T-helper 17 cell (primary cell): ENCODE measurements at places on chromosomes 16 and 17.
A peak's percentile ranks its signal among the peaks of the same experiment; 100 is the strongest.

GRCh38 chr17:78852709-78853121 is 12.1 kb upstream of the USP36 start:
- DNase-seq: no peak

- DNase-seq: no peak
These were observed 166.1 kb downstream of the PRKCA start for GRCh38 chr17:66468241-66469087.

DNA sequence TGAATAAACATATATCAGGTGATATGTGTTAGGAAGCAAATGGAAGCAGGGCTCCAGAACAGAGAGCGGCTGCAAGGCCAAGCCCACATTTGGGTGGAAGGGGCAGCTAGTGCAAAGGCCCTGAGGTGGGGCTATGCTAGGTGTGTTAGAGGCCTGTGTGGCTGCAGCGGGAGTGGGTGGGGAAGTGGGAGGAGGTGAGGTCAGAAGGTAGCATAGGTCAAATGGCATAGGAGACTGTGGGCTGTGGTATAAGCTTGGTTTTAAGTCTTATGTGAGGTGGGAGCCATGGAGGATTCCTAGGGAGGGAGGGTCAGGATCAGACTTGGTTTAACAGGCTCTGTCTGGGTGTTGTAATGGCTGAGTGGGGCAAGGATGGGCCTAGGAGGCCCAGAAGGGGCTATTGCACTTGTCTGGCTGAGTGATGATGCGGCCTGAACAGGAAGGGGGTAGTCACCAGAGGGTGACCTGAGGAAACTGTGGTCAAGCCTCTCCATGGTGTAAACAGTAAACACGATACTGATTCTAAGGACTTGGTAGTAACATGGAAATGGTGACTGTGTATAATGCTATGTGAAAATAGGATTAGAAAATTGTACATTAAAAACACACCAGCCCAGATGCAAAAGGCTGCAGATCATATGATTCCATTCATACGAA is 31.1 kb downstream of the RAI1 start:
- no peak for DNase-seq

- DNase-seq: no peak
These were observed 3.2 kb downstream of the NAGS start for GRCh38 chr17:44007346-44008204.

DNA sequence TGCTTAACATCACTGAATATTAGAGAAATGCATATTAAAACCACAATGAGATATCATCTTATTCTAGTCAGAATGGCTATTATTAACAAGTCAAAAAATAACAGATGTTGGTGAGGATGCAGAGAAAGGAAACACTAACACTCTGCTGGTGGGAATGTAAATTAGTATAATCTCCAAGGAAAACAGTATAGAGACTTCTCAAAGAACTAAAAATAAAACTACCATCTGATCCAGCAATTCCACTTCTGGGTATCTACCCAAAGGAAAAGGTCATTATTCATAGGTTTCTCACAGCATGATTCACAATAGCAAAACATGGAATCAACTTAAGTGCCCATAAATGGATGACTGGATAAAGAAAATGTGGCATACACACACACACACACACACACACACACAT is 166.4 kb downstream of the CEP112 start:
- DNase-seq: no peak

DNA sequence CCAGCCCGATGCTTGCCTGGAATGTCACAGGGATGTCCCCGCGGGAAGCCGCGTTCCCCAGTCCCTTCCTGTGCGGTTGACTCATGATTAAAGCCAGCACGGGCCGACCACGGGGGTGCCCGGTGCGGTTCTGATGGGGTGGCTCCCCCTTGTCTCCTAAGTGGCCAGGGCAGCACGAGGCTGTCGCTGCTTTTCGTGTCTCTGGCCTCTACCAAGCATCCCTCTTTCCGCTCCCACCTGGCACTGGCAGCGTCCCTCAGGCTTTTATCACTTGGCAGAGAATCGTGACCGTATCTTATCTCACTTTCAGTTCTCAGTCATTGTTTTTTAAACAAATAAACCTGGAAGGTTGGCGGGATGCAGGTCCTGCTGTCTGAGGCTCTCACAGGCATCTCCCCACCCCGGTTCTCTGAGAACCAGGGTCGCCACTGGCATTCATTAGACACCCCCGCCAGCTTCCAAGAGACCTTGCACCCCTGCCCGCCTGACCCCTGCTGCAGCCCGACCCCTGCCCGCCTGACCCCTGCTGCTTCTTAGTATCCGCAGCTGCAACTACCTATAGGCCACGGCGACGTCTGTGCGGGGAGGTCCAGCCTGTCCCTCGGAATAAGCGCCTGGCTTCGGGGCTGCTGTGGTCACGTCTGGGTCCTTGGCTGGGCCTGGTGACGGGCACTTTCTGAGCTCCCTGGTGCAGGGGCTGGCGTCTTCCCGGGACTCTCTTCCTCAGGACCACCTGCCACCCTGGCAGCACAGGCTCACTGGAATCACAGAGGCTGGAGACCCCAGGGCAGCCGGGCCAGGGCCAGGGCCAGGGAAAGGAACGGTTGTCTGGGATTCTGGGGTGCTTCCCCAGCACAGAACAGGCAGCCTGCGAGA is 7.5 kb downstream of the C1QTNF8 start:
- DNase-seq: no peak

- no peak for DNase-seq
These were observed 1.3 kb downstream of the RBBP6 start for GRCh38 chr16:24540602-24541210.

DNA sequence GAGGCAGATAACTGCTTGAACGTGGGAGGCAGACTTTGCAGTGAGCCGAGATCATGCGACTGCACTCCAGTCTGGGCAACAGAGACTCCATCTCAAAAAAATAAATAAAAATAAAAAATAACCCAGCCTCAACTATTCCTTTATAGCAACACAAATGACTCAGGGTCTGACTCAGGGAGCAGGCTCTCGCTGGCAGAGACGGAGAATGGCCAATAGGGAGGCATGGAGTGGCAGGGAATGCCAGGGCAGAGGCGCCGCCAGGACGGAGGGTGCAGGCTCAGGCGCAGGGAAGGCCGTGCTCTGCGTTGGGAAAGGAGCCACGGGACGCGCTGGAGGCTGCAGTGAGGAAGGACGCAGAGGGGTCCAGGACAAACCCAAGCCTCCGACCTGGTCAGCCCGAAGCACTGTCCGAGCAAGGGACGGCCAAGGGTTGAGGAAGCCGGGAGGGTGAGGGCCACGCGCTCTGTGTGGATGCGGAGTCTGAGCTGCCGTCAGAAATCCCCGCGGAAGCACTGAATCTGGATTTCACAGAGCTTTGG is 40.3 kb downstream of the PKD1 start:
- no peak for DNase-seq

- no peak for DNase-seq
These were observed 628.1 kb downstream of the WWOX start for GRCh38 chr16:78727536-78727935.

GRCh38 chr16:66605979-66606751 is 1.7 kb downstream of the CMTM3 start:
- DNase-seq: no peak

DNA sequence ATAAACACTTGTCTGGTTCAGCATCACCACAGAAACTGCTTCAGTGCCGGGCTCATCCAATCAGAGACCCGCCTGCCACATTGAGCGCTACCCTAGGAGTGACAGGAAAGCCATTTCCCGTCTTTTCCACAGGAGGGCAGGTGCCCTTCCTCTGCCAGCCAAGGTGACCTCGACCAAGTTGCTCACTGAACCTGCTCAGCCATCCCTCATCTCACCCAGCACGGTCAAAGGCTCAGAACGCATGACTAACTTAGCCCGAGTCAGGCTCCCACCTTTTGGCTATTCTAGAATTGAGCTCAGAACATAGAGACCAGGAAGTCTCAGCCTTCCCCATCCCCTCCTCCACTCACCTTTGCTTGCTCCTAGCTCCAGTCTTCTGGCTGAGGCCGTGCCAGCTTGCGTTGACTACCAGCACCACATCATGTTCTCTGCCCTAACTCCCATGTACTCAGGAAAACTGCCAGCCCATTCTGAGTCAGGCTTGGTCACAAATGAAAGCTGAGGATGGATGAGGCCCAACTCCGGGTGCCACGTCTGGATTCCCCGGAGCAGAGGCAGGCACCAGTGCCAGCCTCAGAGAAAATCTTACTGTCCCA is 15.6 kb downstream of the MRPS23 start:
- no peak for DNase-seq

DNA sequence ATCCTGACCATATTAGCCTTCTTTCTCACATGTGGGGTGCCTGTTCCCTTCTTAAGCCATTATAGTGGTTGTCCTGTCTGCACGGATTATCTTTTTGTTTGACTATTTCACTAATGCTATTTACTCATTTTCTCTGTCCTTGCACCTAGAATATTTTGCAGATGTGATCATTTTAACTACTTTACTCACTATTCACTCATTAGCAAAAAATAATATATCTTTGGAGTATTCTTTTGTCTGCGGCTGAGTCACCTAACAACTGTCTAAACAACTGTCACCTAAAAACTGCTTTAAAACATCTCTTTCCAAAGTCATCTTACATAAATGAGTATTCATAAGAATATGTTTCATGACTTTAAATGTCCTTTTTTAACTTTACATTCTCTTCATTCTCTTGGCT is 87.4 kb downstream of the KCNJ2 start:
- DNase-seq: no peak

- no peak for DNase-seq
These were observed 1.3 kb downstream of the APPBP2 start for GRCh38 chr17:60524463-60525327.

DNA sequence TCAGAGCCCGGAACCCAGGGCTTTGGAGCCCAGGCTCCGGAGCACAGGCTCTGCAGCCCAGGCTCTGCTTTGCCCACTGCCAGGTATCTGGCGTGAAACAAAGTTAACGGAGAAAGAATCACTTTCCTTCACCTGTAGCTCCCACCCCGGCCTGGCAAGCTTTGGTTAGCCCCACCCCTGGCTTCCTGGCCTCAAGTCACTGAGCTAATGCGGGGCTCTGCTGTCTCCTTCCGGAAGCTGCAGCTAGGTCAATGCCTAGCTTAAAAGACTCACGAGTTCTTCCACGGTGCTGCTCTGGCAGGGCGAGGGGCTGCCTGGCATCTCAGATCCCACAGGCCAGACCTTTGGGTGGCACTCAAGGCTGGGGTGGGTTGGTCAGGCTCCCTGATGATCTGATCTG is 21.1 kb upstream of the SPPL2C start:
- no peak for DNase-seq

- no peak for DNase-seq
These were observed 42.2 kb downstream of the ACTG1 start for GRCh38 chr17:81470270-81470943.

GRCh38 chr17:81655378-81656117 is 794 bp downstream of the PDE6G start:
- DNase-seq: no peak

DNA sequence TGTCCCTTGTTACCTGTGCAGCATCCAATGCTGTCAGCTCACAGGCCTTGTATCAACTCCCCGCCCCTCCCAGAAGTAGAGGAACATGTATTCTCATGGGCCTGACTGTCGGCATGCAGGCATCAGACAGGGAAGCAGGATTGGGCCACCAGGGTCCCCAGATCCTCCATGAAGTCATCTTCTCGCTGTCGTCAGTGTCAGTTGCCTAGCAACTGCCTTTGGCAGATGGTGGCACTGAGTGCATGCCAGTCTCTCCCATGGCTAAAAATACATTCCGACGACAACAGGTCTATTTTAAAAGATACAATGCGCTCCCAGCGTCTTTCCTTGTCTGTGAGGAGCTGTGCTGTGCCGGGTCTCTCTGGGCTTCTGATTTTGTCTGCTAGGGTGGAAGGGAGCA is 36.8 kb upstream of the CES5A start:
- DNase-seq: no peak

DNA sequence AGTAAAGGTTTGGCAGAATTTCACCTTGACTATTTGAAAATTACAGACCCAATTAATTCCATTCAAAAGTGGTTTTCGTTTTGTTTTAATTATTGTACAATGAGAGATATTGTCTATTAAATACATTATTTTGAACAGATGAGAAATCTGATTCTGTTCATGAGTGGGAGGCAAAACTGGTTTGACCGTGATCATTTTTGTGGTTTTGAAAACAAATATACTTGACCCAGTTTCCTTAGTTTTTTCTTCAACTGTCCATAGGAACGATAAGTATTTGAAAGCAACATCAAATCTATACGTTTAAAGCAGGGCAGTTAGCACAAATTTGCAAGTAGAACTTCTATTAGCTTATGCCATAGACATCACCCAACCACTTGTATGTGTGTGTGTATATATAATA is 72.6 kb downstream of the CDK12 start:
- no peak for DNase-seq

DNA sequence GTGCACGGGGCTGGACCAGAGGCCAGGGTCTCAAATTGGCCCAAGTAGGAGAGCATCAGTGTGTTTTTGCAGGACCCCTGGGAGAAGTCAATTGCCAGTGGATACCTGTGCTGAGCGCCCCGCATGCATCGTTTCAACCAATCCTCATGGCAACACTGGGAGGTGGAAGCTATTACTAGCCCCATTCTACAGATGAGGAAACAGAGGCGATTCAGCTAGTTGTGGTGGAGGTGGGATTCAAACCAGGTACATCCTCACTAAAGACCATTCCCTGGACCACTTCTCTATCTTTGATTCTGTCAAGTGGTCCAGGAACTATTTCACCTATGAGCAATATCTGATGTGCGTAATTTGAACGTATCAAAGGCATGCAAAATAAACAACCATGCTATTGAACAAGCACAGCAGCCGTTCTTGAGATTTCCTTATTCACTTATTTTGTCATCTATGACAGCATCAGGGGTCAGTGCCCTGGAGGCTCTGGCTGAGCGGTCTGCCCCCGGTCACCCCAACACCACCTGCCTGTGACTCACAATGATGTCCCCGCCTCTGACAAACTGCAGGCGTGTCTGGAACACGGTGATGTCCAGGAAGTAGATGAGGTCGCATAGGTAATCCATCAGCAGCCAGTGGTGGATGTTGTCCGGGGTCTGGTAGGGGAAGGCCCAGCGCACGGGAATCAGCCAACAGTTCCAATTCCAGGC is 54.0 kb downstream of the CNGB1 start:
- DNase-seq: no peak

GRCh38 chr16:381789-382717 is at the start of gene PGAP6:
PGAP6 (minus strand) TSS chr16:381978; CDS start chr16:381821, 157 bp downstream.
- peak; percentile 46 for DNase-seq

DNA sequence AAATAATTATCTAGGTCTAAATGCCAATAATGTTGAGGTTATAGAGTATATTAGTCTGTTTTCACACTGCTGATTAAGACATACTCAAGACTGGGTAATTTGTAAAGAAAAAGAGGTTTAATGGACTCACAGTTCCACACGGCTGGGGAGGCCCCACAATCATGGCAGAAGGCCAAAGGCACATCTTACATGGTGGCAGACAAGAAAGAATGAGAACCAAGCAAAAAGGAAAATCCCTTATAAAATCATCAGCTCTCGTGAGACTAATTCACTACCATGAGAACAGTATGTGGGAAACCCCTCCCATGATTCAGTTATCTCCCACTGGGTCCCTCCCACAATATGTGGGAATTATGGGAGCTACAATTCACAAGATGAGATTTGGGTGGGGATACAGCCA is 2.9 kb upstream of the KATNB1 start:
- DNase-seq: no peak

GRCh38 chr17:80998748-80999535 is 7.3 kb downstream of the CHMP6 start:
- no peak for DNase-seq
